Right lobe of liver (tissue), 6 donors: ENCODE measurements at places on chromosomes 12 and 14. TPM values are rescaled to one million over a fixed set of nuclear protein-coding genes. Genes with fewer than 3 reads are reported as not detected.

DNA sequence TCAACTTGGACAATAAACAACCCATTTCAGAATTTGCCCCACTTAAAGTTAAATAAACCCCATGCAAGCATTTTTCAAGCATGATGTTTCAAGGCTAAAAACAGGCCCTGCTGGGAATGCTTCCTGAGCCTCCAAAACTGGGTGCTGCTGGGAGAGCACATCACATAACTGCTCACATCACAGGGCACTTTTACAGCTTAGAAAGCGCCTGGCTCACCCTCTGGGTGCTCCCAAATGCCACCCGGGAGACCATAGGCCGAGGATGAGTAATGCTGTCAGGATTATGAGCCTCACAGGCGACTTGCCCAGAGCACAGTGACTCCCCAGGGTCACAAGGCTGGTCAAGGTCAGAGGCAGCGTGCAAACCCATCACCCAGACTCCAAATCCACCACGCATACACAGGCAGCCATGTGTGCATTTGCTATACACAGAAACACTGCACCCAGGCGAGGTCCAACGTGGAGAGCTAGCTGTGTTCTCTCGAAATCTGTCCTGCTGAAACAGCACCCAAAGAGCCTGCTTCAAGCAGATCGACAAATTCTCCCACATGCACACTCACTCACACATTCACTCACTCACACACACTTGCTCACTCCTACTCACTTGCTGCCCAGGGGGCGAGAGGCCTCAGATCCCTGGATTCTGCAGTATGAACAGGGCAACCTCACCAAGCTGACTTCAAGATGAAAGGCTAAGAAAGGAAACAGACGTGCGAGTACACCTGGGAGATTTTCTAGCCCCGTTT, 58.7 kb downstream of the ITPK1 start:
- no peak overlapping the region for H3K27ac ChIP-seq
- no peaks in the 10 kb centered on the region for H3K27me3 ChIP-seq
- DNase-seq, result no peak
- no peak overlapping the region for H3K4me3 ChIP-seq

DNA sequence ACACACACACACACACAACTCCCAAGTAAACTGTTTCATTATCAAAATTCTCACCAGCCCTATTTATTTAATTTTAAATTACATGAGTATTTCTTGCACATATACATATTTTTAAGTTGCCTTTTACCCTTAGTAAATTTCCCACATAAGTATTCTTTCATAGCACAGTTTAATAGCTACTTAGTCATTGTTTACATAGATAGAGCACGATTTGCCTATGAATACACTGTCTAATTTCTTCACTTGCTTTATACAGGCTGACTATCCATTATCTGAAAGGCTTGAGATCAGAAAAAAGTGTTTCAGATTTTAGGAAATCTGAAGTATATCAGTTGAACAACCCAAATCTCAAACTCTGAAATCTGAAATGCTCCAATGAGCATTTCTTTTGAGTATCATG, 30.9 kb downstream of the NIN start:
- H3K27ac ChIP-seq, result no peak overlapping the region
- DNase-seq, result no peak
- H3K4me1 ChIP-seq, result no peaks in the 10 kb centered on the region
- H3K36me3 ChIP-seq, result no peaks in the 10 kb centered on the region
- no peaks in the 10 kb centered on the region for H3K27me3 ChIP-seq

The GON7 gene
- total RNA-seq, result 4.2 TPM

DNA sequence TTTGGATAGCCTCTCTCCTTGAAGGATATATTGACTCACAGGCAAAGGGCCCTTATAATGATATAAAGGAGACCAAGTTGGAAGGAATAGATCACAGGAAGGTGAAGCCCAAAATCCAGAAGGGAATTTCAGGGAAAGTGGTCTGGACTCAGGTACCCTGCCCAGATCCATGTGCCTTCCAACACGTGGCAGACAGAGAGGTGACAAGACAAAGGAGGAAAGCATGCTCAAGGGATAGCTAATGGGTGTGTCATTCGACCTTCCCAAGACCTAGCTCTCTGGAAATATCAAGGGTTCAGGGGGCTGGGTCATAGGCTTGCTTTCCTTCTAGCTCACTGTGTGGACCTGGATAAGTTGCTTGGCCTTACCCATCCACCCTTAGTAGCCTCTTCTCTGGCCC, 214.3 kb downstream of the ZFP36L1 start:
- no peaks in the 10 kb centered on the region for H3K27me3 ChIP-seq
- DNase-seq, result no peak
- H3K36me3 ChIP-seq, result no peaks in the 10 kb centered on the region
- H3K4me3 ChIP-seq, result no peak overlapping the region
- H3K4me1 ChIP-seq, result no peaks in the 10 kb centered on the region

The CLEC2A gene
- not detected for total RNA-seq

The KRT2 gene
- total RNA-seq, result not detected

The LRFN5 gene
- total RNA-seq, result not detected

DNA sequence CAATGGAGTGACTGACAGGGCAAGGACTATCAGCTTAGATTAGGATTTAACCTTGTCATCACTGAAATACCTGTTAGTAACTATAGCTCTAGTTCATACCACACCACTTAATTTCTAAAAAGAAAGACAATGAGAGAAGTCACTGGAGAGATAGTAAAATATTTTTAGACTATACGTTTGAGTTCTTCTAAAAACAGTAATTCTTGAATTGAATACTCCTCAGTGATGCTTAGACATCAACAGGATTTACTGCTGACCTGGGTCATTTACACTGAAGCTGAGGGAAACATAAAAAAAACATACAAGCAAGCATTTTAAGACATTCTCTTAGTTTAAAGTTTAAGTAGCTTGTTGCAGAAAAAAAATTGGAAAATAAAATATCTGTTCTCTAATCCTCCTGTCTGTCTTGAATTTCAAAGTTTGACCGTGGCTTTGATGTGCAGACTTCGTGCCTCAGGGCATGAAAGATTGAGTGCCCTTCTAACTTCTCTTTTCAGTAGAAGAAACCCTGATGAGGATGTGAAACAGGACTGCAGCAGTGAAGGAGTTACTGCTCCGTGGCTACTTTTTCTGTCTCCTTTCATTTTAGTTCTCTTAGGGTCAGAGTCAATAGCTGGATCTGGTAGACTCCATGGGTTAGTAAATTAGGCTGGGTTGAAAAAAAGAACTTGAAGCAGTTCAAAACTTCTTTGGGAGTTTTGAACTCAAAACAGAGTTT, 172.2 kb downstream of the PTPRO start:
- DNase-seq, result no peak
- no peak overlapping the region for H3K4me3 ChIP-seq
- no peaks in the 10 kb centered on the region for H3K4me1 ChIP-seq
- H3K27me3 ChIP-seq, result no peaks in the 10 kb centered on the region

DNA sequence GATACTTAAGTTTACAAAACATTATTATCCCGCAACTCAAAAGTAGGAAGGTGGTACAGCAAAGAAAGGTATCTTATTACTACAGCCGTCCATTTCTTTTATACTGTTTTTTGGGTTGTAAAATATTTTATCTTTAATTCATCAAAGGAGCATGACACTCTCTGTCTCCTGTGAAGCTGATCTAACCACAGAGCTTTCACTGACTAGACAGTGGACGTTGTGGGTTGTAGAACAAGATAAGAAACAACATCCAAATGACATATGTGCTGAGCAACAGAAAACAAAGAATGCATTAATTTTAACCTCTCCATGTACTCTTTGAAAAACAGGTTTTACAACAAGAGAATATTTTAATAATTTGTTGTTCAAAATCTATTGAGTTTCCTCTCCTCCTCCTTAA, 195.9 kb upstream of the FBXO33 start:
- no peak for DNase-seq
- H3K4me3 ChIP-seq, result no peak overlapping the region
- H3K27ac ChIP-seq, result no peak overlapping the region
- H3K4me1 ChIP-seq, result no peaks in the 10 kb centered on the region
- no peaks in the 10 kb centered on the region for H3K27me3 ChIP-seq

GRCh38 chr14:99459481-99460100, 21.1 kb downstream of the SETD3 start:
- no peak for DNase-seq
- no peak overlapping the region for H3K27ac ChIP-seq
- no peaks in the 10 kb centered on the region for H3K27me3 ChIP-seq
- no peaks in the 10 kb centered on the region for H3K4me1 ChIP-seq
- no peak overlapping the region for H3K4me3 ChIP-seq
- H3K36me3 ChIP-seq, result peaks cover 28% of the 10 kb centered on the region

GRCh38 chr12:53201639-53202038, 5.4 kb downstream of the ITGB7 start:
- H3K27me3 ChIP-seq, result no peaks in the 10 kb centered on the region
- DNase-seq, result no peak
- H3K36me3 ChIP-seq, result no peaks in the 10 kb centered on the region
- H3K4me3 ChIP-seq, result no peak overlapping the region
- H3K4me1 ChIP-seq, result no peaks in the 10 kb centered on the region

The NEUROD4 gene
- total RNA-seq, result not detected

The RIN3 gene
- total RNA-seq, result 19.9 TPM

The PIP4K2C gene
- 11.3 TPM for total RNA-seq

The UNC79 gene
- total RNA-seq, result 0.04 TPM

DNA sequence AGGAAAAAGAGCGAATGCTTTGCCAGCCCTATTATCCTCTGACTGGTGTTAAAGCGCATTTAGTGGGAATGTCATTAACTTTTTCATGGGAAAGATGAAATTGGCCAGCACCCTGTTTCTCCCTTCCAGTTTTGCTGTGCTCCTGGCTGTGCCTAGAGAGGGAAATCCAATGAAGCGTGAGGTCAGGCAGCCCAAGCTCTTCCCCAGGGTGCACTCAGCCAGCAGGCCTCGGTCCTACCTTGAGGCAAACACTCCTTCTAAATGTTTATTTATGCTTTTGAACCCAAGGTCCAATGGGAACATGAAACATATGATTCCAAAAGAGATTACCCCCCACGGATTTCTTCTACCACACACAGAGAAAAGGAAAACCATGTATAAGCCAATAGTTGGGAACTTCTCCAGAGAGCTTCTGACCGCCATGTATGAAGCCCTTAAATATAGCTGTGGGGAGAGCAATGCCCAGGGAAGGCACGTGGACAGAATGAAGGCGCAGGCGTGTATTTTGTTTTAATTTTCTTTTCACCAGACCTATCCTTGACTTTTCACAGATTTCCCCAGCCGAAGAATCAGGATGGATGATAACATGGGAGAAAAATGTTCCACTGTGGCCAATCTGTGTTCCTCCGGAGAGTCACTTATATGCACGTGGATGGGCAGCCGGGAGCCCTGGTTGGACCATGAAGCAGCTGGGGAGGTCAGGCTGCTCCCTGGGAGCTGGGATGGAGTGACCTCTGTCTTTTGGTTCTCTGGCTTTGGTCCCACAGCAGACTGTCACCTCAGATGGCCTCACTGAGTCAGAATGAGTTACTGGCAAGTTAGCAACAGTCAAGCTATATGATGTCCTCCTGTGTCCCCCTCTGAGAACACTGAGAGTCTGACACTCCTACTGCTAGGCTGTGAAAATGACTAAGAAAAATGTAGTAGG, 37.3 kb downstream of the GPR135 start:
- no peaks in the 10 kb centered on the region for H3K4me1 ChIP-seq
- H3K27me3 ChIP-seq, result no peaks in the 10 kb centered on the region
- H3K27ac ChIP-seq, result no peak overlapping the region
- H3K36me3 ChIP-seq, result no peaks in the 10 kb centered on the region

GRCh38 chr12:52759695-52760094, 17.4 kb downstream of the KRT76 start:
- H3K4me3 ChIP-seq, result no peak overlapping the region
- no peak for DNase-seq
- H3K27me3 ChIP-seq, result no peaks in the 10 kb centered on the region
- H3K27ac ChIP-seq, result no peak overlapping the region
- H3K4me1 ChIP-seq, result no peaks in the 10 kb centered on the region

The ARHGAP9 gene
- 7.2 TPM for total RNA-seq

DNA sequence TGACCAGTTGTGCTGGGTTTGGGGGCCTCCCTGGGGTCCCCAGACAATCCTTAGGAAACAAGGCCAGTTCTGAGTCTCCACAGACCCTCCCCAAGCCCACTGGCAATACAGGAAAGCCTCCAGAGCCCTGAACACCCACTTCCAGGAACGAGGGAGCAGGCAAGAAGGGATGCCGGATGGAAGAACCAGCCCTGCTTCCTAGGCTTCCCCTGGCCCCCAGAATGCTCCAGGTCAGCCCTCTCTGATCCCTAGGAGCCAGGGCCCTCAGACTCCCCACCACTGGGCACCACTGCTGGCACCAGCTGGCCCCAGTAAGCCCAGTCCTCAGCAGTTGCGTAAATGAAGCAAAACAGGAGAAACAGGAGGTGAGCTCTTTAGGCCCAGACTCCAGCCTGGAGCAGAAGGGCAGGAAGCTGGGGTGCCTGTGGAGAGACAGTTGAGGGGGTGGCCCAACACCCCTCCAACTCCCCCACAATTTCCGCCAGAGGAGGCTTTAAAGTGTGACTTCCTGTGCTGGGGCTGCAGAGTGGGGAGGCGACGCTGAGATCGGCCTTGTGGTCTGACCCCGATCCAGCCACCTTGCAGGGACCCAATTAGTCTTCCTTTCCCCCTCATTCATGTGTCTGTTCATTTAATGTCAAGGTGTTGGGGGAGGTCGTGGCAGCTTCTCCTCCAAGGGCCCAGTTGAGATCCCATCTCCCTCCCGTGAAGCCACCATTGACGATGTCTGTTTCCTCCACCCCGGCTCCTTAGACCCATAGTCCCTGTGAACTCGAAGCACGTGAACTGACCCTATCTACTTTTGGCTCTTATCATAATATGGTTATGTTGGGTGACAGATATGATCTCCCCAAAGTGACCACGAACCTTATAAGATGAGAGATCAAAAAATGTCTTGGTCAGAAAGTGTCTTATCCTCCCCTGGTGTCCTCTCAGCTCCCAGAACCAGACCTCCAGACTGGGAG, 4.7 kb downstream of the TNFRSF1A start:
- H3K27ac ChIP-seq, result peak overlapping the region; percentile 100
- H3K27me3 ChIP-seq, result no peaks in the 10 kb centered on the region
- peak; percentile 74 for DNase-seq
- peaks cover 24% of the 10 kb centered on the region for H3K36me3 ChIP-seq
- H3K4me1 ChIP-seq, result peaks cover 6% of the 10 kb centered on the region

DNA sequence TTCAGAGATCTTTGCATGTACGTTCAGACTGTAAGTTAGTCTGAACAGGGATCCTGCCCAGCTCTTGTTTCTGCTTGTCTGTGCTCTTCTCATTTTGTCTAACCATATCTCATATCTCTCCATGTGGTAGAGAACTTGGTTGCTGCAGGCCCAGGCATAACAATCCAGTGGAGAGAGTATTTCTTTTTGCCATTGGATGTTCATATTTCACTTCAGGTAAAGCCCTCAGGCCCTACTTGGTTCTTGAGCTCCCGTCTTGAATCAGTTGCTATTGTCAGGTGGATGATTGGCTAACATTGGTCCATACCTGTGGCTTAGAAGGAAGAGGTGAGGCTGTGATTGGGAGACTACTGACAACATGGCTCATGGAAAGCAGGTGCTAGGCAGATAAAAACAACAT, 357.7 kb upstream of the FLRT2 start:
- H3K4me3 ChIP-seq, result no peak overlapping the region
- H3K27ac ChIP-seq, result no peak overlapping the region
- no peaks in the 10 kb centered on the region for H3K36me3 ChIP-seq
- no peaks in the 10 kb centered on the region for H3K27me3 ChIP-seq
